ENCODE measurements at places on chromosomes 16 and 17. TPM values are rescaled to one million over a fixed set of nuclear protein-coding genes. Genes with fewer than 3 reads are reported as not detected.

Gene GRAPL
- total RNA-seq: 37.7 TPM

Gene PYDC1
- total RNA-seq: not detected

Gene CYGB
- 0.65 TPM for total RNA-seq

Gene NLRC3
- total RNA-seq: 1.9 TPM

Gene FGF11
- total RNA-seq: 0.65 TPM
